ENCODE measurements at places on chromosomes 2 and 18.
A peak's percentile ranks its signal among the peaks of the same experiment; 100 is the strongest.

- DNase-seq: no peak
- no peaks in the 10 kb centered on the region for H3K27me3 ChIP-seq
- H3K36me3 ChIP-seq: no peaks in the 10 kb centered on the region
- H3K4me3 ChIP-seq: no peak overlapping the region
- H3K27ac ChIP-seq: no peak overlapping the region
These were observed 159.5 kb downstream of the L3MBTL4 start for GRCh38 chr18:6255116-6255705.

- H3K27ac ChIP-seq: no peak overlapping the region
- H3K4me3 ChIP-seq: no peak overlapping the region
These were observed 359.8 kb downstream of the CDH7 start for GRCh38 chr18:66110607-66111006.

DNA sequence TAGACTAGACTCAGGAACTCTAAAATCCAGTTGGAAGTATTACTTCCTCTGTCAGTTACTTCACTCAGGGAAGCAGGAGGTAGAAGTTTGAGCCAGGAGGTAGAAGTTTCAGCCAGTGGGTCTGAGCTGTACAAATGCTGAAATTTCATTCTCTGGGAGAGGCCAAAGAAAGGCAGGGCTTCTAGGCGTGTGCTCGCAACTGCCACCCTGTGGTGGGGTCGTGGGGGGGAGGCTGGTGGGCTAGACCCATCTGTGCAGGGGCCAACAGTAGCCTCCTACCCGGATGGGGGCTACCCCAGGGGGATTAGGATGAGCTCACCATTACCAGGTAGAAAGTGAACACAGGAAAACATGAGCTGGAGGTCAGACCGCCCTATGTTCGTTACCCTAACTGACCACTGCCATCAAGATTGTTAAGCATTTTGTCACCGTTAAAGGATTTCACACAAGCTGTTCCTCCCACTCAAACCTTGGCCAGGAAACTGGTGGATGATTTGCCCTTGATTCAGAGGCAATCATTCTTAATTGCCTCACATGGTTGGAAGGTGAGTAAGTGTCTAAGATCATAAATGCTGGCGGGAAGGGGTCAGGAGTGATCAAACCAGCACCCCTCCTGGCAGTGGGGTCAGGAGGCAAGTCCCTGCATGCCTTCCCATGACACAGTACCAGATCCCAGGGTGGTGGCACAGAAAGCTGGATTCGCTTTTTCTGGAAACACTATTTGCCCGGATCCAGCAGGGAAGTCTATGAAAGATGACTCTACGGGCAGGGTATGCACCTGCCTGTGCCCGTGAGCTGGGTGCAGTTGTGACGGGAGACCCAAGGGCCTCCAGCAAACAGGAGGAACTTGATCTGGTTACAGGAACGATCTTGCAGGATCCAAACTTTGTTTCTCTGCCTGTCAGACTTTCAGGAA, 5.2 kb upstream of the FHL2 start:
- peaks cover 9% of the 10 kb centered on the region for H3K27me3 ChIP-seq
- H3K27ac ChIP-seq: peak overlapping the region; percentile 84
- peaks cover 17% of the 10 kb centered on the region for H3K4me1 ChIP-seq
- no peak for DNase-seq
- no peak overlapping the region for H3K4me3 ChIP-seq

GRCh38 chr2:156907806-156908205, 349.7 kb upstream of the GALNT5 start:
- DNase-seq: no peak
- H3K27me3 ChIP-seq: no peaks in the 10 kb centered on the region
- H3K4me3 ChIP-seq: no peak overlapping the region
- H3K27ac ChIP-seq: no peak overlapping the region
- H3K36me3 ChIP-seq: no peaks in the 10 kb centered on the region

DNA sequence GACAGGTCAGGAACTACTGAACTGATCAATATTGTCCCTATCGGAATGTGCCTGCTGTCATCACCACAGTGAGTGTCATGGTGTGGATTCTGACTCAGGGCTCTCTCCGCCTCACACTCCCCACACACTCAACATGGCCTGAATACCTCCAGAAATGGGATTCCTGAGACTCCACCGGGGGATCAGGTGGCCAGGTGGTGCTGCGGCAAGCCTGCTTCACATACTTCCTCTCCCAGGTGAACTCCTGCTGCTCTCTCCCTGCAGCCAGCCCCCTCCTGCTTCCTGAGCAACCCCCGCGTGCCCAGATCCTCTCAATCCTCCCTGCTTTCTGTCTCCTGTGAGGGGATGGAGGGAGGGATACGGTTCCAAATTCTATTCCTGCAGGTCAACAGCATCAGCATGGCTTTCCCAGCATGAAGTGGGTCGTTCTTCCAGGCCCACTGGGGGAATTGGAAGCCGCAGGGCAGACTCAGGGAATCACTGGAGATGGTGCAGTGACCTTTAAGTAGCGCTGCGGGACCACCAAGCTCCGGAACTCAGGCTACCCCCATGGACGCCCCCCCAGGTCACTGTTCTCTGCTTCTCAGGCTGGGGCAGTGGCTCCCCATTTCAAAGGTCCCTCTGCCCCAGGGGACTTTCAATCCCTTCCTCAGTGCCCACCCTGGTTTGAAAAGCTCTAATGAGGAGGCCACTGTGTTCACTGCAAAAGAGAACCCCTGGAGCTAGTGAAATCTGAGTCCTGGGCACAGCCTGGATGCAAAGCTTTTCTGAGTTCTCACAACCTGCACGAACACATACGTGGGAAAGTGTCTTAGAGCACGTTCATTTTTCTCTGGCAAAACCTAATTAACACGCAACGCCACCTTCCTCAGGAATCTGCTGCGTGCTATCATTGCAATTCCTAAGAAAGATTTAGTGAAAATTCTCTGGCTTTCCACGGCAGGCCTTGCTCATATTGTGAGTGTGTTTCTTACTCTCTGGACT, 168.4 kb downstream of the ZFP36L2 start:
- H3K27ac ChIP-seq: no peak overlapping the region
- no peaks in the 10 kb centered on the region for H3K36me3 ChIP-seq
- no peak overlapping the region for H3K4me3 ChIP-seq
- H3K4me1 ChIP-seq: peaks cover 5% of the 10 kb centered on the region
- DNase-seq: no peak

GRCh38 chr2:37914340-37914739, 10.7 kb upstream of the RMDN2 start:
- no peaks in the 10 kb centered on the region for H3K27me3 ChIP-seq
- no peak for DNase-seq
- H3K4me1 ChIP-seq: peaks cover 4% of the 10 kb centered on the region
- no peak overlapping the region for H3K4me3 ChIP-seq

GRCh38 chr2:151953467-151953866, 125.2 kb upstream of the ARL5A start:
- DNase-seq: no peak
- H3K4me3 ChIP-seq: no peak overlapping the region
- H3K4me1 ChIP-seq: no peaks in the 10 kb centered on the region
- no peak overlapping the region for H3K27ac ChIP-seq

- H3K27ac ChIP-seq: peak overlapping the region; percentile 44
- no peaks in the 10 kb centered on the region for H3K36me3 ChIP-seq
- no peak for DNase-seq
- H3K27me3 ChIP-seq: no peaks in the 10 kb centered on the region
These were observed 156.5 kb downstream of the TNS1 start for GRCh38 chr2:217846321-217846743.

DNA sequence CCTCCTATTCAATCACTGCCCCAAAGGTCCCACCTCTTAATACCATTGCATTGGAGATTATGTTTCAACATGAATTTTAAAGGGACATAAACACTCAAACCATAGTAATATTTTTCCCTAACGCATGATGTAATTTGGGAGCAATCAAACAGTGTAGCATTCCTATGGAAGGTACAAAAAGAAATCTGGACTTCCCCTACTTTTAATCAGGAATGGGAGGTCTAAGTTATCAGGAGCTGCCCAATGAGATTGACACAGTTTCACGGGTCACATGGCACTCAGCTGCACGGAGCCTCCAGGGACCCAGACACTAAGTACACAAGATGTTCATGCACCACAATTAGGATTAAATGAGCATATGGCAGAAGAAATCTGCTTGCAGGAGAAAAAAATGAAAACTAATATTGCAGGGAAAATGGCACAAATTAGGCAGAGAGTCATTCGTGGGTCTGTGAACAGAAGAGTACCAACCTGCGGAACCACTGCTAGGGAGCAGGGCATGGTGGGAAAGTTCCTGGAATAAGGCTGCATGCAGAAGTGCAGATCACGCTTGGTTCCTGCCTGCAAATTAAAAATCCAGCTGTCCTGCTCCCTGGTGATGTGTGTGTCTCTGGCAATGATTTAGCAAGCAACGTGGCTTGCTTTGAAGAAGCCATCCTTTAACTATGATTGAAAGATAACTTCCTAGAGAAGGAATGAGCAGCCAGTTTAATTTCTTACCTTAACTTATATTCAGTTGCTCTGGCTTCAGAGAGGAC, 326.6 kb upstream of the ID2 start:
- DNase-seq: no peak
- no peak overlapping the region for H3K4me3 ChIP-seq
- no peaks in the 10 kb centered on the region for H3K4me1 ChIP-seq
- H3K36me3 ChIP-seq: no peaks in the 10 kb centered on the region

DNA sequence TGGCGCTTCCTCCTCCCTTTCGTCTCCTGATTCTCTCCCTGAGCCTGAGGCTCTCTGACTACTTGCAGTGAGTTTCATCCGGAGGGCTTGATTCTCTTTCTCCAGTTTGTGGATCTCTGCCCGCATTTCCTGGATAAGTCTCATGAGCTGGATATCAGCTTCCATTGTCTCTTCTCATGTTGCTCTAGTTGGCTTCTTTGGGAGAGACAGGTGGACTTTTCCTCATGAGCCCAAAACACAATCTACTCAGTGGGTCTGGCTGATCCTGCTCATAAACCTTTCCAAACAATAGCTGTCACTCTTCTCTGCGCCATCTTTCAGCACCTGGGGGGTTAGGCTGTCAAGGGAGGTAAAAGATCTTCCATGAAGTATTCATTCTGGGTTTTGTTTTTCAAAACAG, at the start of gene CCDC195:
Gene CCDC195 (minus strand): TSS at position 165 of the 400 bp plus-strand sequence. CDS start 0 bp downstream, at position 165.
- H3K27me3 ChIP-seq: no peaks in the 10 kb centered on the region
- H3K27ac ChIP-seq: no peak within 1 kb of the TSS
- no peak for DNase-seq
- H3K4me1 ChIP-seq: no peaks in the 10 kb centered on the region
- no peak within 1 kb of the TSS for H3K4me3 ChIP-seq

DNA sequence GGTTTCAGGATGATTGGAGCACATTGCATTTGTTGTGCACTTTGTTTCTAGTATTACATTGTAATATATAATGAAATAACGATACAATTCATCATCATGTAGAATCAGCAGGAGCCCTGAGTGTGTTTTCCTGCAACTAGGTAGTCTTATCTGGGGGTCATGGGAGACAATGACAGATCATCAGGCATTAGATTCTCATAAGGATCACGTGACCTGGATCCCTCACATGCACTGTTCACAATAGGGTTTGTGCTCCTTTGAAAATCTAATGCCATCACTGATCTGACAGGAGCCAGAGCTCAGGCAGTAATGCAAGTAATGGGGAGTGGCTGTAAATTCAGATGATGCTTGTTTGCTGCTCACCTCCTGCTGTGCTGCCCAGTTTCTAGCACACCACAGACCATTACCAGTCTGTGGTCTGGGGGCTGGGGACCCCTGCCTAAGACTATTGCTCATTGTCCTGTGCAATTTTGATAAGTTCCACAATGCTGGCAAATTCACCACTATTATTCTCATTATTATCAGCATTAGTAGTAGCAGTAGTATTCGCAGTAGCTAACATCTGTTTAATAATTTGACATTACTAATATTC, 428.7 kb upstream of the TNP1 start:
- peaks cover 28% of the 10 kb centered on the region for H3K4me1 ChIP-seq
- H3K27ac ChIP-seq: no peak overlapping the region
- no peaks in the 10 kb centered on the region for H3K27me3 ChIP-seq
- H3K36me3 ChIP-seq: no peaks in the 10 kb centered on the region

GRCh38 chr2:64581777-64582539, 57.8 kb downstream of the AFTPH start:
- no peak overlapping the region for H3K27ac ChIP-seq
- no peak for DNase-seq
- H3K4me1 ChIP-seq: no peaks in the 10 kb centered on the region
- no peak overlapping the region for H3K4me3 ChIP-seq

All from esophagus squamous epithelium (tissue), 5 donors.